ENCODE measurements at places on chromosomes 3 and 15.
A peak's percentile ranks its signal among the peaks of the same experiment; 100 is the strongest.

- no peak for DNase-seq
Measured at GRCh38 chr15:40942878-40943277, 10.4 kb upstream of the CHAC1 start.

GRCh38 chr15:89184357-89184756, 37.0 kb downstream of the RLBP1 start:
- DNase-seq, result no peak

- DNase-seq, result no peak
Measured at GRCh38 chr3:159739969-159740368, 248.7 kb upstream of the IL12A start.

DNA sequence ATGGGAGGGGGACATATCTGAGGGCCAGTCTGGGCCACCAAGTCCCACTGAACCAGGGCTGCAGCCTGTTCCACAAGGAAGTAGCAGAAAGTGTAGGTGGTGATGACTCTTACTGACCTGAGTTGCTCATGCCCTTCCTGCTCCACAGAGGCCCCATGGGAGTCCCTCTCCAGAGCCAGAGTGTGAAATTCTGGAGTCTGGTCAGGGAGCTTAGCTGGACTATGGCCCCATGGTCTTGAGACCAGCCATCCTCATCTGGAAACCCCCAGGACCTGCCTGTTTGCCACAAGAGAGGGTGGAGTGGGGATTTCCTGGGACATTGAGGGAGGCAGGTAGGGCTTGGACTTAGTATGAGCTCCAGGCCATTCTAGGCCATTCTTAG, 3.0 kb downstream of the SPINT1 start:
- no peak for DNase-seq

DNA sequence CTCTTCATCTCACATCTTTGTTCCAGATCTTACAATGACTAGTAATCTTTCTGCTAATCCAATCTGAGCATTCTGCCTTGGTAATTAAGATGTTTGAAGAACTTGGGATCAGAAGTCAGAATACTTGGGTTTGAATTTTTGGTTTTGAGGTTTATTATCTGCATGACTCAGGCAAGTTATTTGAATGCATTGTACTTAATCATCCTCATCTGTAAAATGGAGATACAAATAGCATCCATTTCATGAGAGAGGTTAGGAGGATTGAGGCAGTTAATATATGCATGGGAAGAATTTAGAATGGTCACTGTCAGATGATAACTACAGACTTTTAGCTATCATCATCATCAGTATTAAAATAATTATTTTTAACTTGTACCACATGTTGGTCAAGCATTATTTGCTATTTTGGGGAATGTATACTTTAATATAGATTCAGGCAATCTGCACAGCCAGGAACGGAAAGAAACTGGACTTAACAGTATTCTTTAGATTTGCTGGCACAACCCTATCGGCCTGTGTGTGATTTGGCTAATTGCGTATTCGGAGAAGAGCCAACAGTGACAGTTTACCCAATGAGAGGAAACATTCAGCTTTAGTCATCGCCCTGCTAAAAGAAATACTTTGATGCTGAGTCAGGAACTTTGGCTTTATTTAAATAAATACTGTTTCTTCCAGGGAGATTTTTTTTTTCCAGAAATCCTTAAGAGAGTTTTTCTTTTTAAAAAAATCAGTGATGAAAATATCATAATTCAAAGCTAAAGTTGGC, 600.0 kb downstream of the ROBO1 start:
- DNase-seq, result no peak

DNA sequence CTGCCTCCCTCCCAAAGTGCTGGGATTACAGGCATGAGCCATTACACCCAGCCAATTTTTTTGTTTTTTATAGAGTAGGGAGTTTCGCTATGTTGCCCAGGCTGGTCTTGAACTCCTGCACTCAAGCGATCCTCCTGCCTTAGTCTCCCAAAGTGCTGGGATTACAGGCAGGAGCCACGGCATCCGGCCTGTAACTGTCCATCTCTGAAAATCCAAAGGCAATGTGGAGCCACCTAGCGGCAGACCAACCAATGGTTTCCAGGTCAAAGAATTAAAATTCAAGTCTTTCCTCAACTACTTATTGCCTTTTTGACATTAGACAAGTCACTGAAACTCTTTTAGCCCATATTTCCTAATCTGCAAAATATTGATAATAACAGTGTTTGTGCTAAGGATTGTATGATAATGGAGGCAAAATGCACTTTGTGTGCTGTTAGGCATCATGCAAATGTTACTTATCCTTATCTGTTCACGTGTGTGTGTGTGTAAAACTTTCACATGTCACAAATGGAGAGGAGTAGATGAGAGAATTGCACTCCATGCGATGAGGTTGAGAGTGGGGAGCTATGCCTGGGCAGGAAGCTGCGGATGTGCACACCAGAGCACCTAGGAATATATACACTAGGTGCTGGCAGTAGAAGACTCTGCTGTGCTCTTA, 48.7 kb downstream of the COL8A1 start:
- peak; percentile 51 for DNase-seq

GRCh38 chr15:65411465-65412071, 11.2 kb downstream of the IGDCC4 start:
- DNase-seq, result no peak

- DNase-seq, result no peak
Measured at GRCh38 chr15:79629687-79630086, 197.6 kb downstream of the MINAR1 start.

Data from activated CD4-positive, alpha-beta T cell treated with anti-CD3 and anti-CD28 coated beads, Interleukin-2, Interleukin-4, amounts not matched to agents 100 ng/mL and 50 ng/mL, durations not matched to agents 16 hours and 8 hours (primary cell).